ENCODE measurements at places on chromosomes 4 and X. TPM values are rescaled to one million over a fixed set of nuclear protein-coding genes. Genes with fewer than 3 reads are reported as not detected.

CNKSR2 gene
- 0.03 TPM for polyA plus RNA-seq

POF1B gene
- polyA plus RNA-seq = 0.19 TPM

GPR78 gene
- 0.01 TPM for polyA plus RNA-seq

NHSL2 gene
- polyA plus RNA-seq = 2.3 TPM

OSTC gene
- polyA plus RNA-seq = 28.8 TPM

ZFYVE28 gene
- 6.3 TPM for polyA plus RNA-seq

ACOX3 gene
- 18.5 TPM for polyA plus RNA-seq

EDA2R gene
- polyA plus RNA-seq = 0.12 TPM

SPIN3 gene
- 3.5 TPM for polyA plus RNA-seq

- no peaks in the 10 kb centered on the region for H3K27me3 ChIP-seq
- no peaks in the 10 kb centered on the region for H3K36me3 ChIP-seq
- DNase-seq = no peak
- H3K27ac ChIP-seq = no peak overlapping the region
- no peak overlapping the region for H3K4me3 ChIP-seq
These were observed 311.4 kb downstream of the MAPK10 start for GRCh38 chr4:86048426-86048825.

- H3K36me3 ChIP-seq = no peaks in the 10 kb centered on the region
- no peak overlapping the region for H3K27ac ChIP-seq
- no peak overlapping the region for H3K4me3 ChIP-seq
These were observed 191.4 kb downstream of the MGST2 start for GRCh38 chr4:139857021-139857420.

DNA sequence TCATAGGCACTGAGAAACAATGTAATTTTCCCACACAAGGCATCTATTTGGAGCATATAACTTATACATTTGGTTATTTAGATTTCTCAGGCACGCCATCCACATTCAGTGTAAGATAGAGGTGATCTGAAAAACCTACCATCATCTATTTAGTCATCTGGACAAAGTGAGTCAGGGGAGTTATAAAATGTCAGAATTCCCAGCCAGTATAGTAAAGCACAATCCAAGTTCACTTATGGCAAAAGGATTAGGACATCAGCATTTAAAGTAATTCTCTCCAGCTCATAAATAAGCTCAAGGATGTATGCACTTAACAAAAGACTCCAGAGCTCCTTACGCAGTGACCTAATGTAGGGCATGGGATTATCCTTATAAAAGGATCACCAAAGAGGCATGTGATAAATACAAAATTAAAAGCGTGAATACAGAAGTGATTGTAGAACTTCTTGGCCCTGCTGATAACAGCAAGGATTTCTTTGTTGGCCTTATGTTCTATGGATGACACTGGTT lies 65.3 kb upstream of the DCLK2 start:
- H3K27ac ChIP-seq = no peak overlapping the region
- DNase-seq = no peak
- no peaks in the 10 kb centered on the region for H3K4me1 ChIP-seq
- no peaks in the 10 kb centered on the region for H3K36me3 ChIP-seq

- no peaks in the 10 kb centered on the region for H3K36me3 ChIP-seq
- peak overlapping the region; percentile 28 for H3K27ac ChIP-seq
- no peak overlapping the region for H3K4me3 ChIP-seq
- no peaks in the 10 kb centered on the region for H3K27me3 ChIP-seq
- no peak for DNase-seq
These were observed 127.1 kb downstream of the SHROOM3 start for GRCh38 chr4:76562161-76562560.

- peak overlapping the region; percentile 80 for H3K4me3 ChIP-seq
- DNase-seq = peak; percentile 41
- H3K36me3 ChIP-seq = no peaks in the 10 kb centered on the region
These were observed 797 bp downstream of the PKD2 start for GRCh38 chr4:88008122-88008742.

DNA sequence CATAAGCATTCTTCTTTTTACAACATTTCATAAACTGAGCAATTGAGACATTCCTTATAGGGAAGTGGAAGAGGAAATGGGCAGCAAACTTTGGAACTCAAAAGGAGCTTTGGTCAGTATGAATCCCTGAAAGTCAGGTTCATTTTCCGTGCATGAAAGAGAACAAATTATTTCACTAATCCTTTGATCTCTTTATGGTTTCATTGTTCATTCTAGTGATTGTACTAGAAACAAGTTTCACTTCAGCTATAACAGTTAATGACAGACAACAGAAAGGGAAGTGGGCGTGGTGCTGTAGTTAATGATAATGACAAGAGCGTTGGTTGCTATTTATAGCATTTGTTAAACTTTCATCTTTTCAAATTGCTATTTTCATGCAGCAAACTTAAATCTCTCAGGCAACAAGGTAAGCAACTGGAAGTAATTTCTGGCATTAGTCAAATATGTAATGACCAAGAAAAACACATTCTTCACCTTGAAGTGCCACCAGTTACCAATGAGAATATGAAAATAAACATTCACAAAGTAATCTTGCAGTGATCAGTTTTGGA lies 98.4 kb downstream of the AREG start:
- H3K36me3 ChIP-seq = no peaks in the 10 kb centered on the region
- H3K27ac ChIP-seq = no peak overlapping the region
- no peaks in the 10 kb centered on the region for H3K4me1 ChIP-seq
- no peaks in the 10 kb centered on the region for H3K27me3 ChIP-seq

- H3K27ac ChIP-seq = no peak overlapping the region
- no peak overlapping the region for H3K4me3 ChIP-seq
- peaks cover 6% of the 10 kb centered on the region for H3K4me1 ChIP-seq
- H3K27me3 ChIP-seq = peaks cover 10% of the 10 kb centered on the region
These were observed 4.5 kb upstream of the TMEM255A start for GRCh38 chrX:120315776-120316175.

- peak; percentile 33 for DNase-seq
- H3K27ac ChIP-seq = peak overlapping the region; percentile 44
These were observed 38.8 kb downstream of the SEPTIN6 start for GRCh38 chrX:119654112-119654531.

GRCh38 chr4:123929565-123929964 lies 533.0 kb downstream of the SPRY1 start:
- no peak overlapping the region for H3K4me3 ChIP-seq
- no peaks in the 10 kb centered on the region for H3K4me1 ChIP-seq
- no peaks in the 10 kb centered on the region for H3K36me3 ChIP-seq
- H3K27me3 ChIP-seq = no peaks in the 10 kb centered on the region
- no peak overlapping the region for H3K27ac ChIP-seq
- no peak for DNase-seq

DNA sequence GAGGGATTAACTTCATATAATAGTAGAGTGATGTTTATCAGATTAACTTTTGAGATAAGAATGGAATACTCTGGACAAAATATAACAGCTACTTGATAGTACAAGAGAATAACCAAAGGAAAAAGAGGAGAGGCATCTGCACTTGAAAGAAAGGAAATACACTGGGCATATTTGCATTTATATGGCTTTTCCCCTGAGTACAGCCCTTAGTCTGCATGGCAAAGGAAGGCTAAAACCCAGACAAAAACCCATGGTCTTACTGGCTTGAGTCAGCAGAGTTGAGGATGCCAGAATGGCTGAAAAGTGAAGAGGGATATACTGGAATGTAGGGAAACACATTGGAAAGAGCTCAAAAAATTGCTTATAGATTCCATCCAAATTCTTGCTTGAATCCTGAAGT lies 101.6 kb downstream of the COL4A5 start:
- no peak for DNase-seq
- H3K36me3 ChIP-seq = no peaks in the 10 kb centered on the region
- no peak overlapping the region for H3K27ac ChIP-seq
- no peaks in the 10 kb centered on the region for H3K4me1 ChIP-seq

GRCh38 chrX:20143561-20143960 lies 1.9 kb upstream of the EIF1AX start:
- peaks cover 17% of the 10 kb centered on the region for H3K4me1 ChIP-seq
- H3K27ac ChIP-seq = no peak overlapping the region
- no peak for DNase-seq

GRCh38 chr4:4851906-4852305 lies 7.6 kb upstream of the MSX1 start:
- no peak overlapping the region for H3K4me3 ChIP-seq
- no peaks in the 10 kb centered on the region for H3K36me3 ChIP-seq
- H3K27me3 ChIP-seq = peaks cover 100% of the 10 kb centered on the region
- H3K27ac ChIP-seq = no peak overlapping the region

GRCh38 chr4:10635091-10635490 lies 49.5 kb downstream of the CLNK start:
- DNase-seq = no peak
- H3K27me3 ChIP-seq = no peaks in the 10 kb centered on the region
- no peaks in the 10 kb centered on the region for H3K36me3 ChIP-seq
- no peak overlapping the region for H3K27ac ChIP-seq

DNA sequence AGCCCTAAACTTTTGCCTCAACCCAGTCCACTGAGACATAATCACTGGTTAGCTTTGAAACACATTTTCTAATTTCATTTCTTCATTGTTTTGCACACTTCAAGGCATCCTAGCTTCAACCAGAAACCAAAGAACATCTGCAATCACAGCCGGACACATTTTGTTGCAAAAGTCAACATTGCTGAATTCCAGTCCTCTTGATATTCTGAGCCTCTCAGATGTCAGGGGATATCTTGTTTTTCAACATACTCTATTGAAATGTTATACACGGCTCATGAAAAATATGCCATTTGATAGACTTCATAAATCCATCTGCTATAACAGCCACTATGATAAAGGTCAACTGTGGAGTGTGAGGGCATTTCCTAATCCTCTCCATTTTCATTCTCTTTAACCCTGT lies 241.6 kb upstream of the PUDP start:
- no peak for DNase-seq
- H3K27ac ChIP-seq = no peak overlapping the region
- no peaks in the 10 kb centered on the region for H3K36me3 ChIP-seq
- H3K4me1 ChIP-seq = no peaks in the 10 kb centered on the region
- H3K4me3 ChIP-seq = no peak overlapping the region

DNA sequence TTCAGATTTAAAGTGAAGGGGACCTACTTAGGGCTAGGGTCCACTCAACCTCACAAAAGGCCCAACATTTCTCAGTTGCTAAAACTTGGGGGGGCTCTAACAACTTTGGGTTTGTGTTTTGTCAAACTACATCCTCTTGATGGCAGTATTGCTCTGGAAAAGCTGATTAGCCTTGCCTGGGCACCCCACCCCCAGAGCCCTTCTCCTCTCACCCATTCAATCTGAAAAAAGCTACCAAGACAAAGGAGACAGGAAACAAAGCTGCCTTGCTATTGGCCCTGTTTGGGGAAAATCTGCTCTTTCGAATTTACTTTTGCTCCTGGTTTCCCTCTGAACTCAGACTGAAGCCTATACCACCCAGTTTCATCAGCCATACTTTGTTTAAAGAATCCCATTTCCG lies 195.2 kb upstream of the STK26 start:
- no peaks in the 10 kb centered on the region for H3K27me3 ChIP-seq
- H3K4me1 ChIP-seq = no peaks in the 10 kb centered on the region
- no peak overlapping the region for H3K27ac ChIP-seq
- H3K4me3 ChIP-seq = no peak overlapping the region
- no peaks in the 10 kb centered on the region for H3K36me3 ChIP-seq

GRCh38 chr4:39597695-39598381 lies 40.8 kb downstream of the SMIM14 start:
- no peaks in the 10 kb centered on the region for H3K4me1 ChIP-seq
- no peak overlapping the region for H3K4me3 ChIP-seq
- DNase-seq = no peak

Data from heart right ventricle (tissue), 16 donors.